HS-5 (cell line): ENCODE measurements at places on chromosomes 5 and 9.

DNA sequence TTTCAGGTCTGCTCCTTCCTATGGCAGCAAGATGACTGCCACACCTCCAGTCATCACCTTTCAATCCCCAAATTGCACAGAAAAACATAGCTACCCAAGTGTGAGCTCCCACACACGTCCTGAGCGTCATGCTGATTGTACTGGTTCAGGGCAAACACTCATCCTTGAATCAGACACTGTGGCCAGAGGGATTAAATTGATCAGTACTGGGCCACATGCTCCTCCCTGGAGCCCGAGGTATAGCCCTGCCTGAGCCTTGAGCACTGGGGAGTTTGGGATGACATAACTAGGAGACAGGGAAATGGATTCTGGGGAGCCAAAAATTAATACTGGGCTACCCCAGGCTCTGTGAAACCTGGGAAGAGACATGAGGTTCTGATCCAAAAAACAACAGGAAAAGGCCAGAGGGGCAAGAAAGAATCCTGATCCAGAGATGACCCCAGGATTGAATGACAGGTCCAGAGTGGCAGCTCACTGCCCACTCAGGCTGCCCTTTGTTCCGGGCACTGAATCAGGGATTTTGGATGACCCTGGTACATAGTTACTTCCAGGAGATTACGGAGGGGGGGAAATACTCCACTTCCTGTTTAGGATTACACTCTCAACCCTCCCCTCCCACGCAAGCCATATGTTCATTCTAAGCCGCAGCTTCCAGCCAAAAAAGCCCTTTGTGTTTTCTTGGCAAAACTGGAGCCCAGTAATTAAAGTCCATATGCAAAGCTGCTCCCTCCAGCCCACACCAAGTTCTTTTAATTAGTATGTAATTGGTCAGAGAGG, 141.6 kb upstream of the SPRY4 start:
- no peak for DNase-seq

GRCh38 chr5:159316519-159317383, 13.5 kb downstream of the IL12B start:
- no peak for DNase-seq

DNA sequence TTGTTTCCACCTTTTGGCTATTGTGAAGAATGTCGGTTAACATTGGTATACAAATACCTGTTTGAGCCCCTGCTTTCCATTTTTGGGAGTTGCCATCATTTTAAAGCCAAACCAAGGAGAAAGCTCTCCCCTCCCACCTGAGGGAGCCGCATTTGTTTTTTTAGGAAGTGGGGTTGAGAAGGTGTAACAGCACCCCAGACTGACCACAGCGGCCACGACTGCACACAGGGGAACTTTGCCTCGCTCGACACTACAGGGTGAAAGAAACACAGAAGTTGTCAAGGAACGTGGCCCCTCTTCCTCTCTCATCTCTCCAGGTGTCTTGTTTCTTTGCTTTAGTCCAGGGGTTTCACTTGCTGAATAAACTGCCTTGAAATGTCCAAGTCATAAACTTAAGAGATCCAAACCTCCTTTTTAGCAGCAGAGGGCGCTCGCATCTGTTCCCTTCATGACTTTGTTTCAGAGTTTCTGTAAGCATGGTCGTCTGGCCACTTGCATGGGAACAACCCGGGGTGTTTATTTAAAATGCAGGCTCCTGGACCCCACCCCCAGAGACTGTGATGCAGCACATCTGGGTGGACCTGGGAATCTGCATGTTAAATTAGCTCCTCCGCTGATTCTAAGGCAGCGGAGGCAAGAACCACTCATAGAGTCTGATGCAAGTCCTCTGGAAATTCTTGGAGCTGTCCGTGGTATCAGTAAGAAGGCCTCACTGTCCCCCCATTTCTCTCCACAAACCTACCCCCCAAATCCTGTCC, 2.1 kb upstream of the TTLL11 start:
- no peak for DNase-seq

DNA sequence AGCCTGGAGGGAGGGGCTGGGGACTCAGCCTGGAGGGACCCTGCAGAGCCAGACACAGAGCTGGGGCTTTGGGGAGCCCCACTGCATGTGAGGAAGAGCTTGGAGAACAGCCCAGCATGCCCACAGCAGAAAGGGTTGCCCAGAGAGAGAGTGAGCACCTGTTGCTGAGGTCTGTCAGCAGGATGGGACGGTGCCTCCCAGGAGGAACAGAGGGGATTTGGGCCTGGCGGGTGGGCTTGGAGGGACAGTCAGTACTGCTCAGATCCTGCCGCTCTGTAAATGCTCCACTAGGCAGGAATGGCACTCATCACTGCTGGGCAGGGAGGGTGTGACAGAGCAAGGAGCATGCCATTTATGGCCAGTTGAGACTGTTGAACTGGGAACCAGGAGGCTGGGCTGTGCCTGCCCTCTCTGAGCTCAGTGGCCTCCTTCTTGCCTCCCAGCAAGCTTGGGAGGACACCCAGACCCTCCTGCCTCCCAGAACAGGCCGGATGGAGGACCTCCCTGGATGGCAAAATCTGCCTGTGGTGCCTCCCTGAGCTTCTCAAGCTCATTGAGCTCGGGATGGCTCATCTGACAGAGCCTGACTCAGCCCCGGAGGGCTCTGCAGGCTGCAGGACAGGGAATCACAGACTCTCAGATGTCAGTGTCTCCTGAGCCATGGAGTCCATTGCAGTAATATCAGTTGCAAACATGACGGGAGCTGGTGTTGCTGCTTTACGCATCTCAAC, 786 bp upstream of the HRCT1 start:
- DNase-seq: no peak

DNA sequence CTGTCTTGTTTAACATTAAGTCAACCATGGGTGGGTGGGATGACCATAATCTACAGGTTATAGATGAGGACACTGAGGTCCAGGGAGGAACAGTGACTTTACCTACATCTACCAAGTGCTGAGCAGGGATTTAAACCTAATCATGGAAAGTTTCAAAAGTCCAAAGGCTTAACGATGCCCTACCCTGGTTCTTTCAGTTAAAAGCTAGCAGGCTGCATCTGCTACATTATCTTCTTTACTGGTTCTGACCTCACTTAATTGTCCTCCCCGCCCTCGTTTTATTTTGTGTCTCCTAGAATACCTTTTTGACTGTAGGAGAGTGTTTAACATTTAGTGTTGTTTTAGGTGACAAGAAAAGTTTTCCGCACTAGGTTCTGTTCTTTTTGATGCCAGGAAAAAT, 735.2 kb downstream of the TLR4 start:
- DNase-seq: no peak

GRCh38 chr5:154358516-154359220, 87.1 kb upstream of the SAP30L start:
- DNase-seq: no peak

DNA sequence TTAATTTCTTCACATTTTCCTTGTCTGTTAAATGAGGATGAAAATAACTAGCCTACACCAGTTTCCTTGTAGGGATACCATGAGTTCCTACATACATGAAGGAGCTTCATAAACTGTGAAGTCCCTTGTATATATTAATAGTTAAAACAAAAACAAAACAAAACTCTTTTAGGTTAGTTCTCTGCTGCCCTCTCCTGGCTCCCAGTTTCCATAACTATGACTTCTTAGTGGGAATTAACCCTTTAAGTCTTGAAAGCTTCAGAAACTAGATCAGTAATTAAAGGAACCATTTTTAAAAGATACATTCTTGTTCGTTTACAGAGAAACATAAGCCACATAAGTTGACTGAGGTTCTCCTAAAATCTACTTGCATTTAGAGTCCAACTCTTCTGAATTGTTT, 500.0 kb upstream of the C9orf72 start:
- DNase-seq: peak; percentile 42

GRCh38 chr9:136985027-136985602, 2.3 kb downstream of the LCNL1 start:
- no peak for DNase-seq

GRCh38 chr9:129191234-129191633, 13.2 kb upstream of the IER5L start:
- no peak for DNase-seq

DNA sequence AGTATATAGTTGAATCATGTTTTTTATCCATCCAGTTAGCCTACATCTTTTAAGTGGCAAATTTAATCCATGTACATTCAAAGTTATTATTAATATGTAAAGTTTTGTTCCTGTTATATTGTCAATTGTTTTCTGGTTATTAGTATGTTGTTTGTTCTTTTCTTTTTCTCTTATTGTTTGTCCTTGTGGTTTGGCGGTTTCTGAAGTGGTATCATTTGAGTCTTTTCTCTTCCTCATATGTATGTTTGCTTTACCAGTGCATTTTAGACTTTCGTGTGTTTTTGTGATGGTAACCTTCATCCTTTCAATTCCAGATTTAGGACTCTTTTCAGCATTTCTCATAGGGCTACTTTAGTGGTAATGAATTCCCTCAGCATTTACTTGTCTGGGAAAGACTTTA, 130.4 kb upstream of the RFX3 start:
- no peak for DNase-seq

DNA sequence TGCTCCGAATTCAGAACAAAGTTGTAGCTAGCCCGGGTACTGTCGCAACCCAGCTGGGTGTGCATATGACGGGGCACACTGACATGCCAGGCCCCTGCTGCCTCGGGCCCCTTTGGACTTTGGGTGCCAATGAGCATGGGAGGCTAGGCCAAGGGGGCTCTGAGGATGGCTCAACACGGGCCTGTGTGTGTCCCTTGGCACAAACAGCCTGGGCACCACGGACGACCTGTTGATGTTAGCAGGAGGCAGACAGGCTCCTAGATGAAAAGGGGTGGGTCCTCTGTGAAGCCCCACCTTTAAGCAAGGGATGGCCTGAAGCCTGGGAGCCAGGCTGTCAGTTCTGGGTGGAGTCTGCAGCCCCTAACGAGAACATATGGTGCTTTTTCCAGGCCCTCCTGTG, 1688.2 kb downstream of the EFNA5 start:
- DNase-seq: no peak

GRCh38 chr9:105967797-105968196, 273.5 kb downstream of the TMEM38B start:
- no peak for DNase-seq

GRCh38 chr5:172939071-172939470, 20.2 kb upstream of the RPL26L1 start:
- no peak for DNase-seq
